ENCODE measurements at places on chromosomes 7 and 10.
A peak's percentile ranks its signal among the peaks of the same experiment; 100 is the strongest.

- peak; percentile 8 for DNase-seq
Measured at GRCh38 chr10:59582058-59582457, 127.6 kb downstream of the SLC16A9 start.

- no peak for DNase-seq
Measured at GRCh38 chr10:15068802-15069201, 19.8 kb downstream of the ACBD7 start.

DNA sequence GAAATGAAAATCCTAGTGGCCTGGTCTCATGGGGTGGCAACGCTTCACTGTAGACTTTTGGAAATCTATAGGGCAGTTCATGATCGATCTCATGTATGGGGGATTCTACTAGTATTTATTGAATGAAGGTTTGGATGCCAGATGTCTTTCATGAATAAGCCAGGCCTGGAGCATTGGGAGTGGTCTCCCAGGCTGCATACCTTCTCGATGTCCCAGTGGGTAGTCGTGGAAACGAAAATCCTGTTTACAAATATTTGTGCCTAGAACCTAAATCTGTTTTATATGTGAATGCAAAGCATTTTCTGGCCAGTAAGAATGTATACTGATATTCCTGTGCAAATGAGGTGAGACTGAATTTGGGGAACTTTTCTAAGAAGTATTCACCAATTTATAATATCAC is 105.0 kb upstream of the C1QL3 start:
- no peak for DNase-seq

DNA sequence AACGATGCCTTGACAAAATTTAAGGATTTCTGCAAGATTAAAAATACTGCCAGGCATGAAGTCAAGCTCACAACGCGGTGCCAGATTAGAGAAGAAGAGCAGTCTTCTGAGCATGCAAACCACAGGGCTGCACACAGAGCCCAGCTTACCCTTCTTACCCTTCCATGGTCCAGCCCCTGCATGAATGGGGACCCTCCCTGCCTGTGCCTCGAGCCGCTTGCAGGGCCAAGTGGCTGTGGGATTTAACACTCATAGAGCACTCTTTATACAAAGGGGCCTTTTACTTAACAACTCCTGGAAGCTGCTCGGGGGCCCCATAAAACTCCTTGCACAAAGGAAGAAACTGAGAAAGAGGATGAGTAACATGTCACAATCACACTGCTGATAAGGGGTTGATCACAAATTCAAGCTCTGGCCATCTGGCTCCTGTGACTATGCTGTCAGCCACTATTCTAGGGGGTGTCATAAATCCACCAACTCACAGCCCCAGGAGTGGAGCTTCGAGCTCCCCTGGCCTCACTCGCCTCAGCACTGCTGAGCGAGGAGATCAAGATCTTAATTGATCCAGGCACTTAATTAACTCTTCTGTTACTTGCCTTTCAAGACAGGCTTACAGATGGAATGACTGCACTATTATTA is 514.8 kb downstream of the TNS3 start:
- DNase-seq: no peak

- no peak for DNase-seq
Measured at GRCh38 chr10:50510517-50511473, 113.0 kb downstream of the SGMS1 start.

DNA sequence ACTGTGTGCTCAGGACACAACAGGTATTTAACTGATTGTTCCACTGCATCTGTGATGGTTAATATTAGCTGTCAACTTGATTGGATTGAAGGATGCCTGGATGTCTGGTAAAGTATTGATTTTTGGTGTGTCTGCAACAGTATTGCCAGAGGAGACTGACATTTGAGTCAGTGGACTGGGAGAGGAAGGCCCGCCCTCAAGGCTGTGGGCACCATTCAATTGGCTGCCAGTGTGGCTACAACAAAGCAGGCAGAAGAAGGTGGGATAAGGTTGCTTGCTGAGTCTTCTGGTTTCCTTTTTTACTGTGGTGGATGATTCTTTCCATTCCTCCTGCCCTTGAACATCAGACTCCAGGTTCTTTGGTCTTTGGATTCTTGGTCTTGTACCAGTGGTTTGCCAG is 137.1 kb upstream of the FAM13C start:
- no peak for DNase-seq

DNA sequence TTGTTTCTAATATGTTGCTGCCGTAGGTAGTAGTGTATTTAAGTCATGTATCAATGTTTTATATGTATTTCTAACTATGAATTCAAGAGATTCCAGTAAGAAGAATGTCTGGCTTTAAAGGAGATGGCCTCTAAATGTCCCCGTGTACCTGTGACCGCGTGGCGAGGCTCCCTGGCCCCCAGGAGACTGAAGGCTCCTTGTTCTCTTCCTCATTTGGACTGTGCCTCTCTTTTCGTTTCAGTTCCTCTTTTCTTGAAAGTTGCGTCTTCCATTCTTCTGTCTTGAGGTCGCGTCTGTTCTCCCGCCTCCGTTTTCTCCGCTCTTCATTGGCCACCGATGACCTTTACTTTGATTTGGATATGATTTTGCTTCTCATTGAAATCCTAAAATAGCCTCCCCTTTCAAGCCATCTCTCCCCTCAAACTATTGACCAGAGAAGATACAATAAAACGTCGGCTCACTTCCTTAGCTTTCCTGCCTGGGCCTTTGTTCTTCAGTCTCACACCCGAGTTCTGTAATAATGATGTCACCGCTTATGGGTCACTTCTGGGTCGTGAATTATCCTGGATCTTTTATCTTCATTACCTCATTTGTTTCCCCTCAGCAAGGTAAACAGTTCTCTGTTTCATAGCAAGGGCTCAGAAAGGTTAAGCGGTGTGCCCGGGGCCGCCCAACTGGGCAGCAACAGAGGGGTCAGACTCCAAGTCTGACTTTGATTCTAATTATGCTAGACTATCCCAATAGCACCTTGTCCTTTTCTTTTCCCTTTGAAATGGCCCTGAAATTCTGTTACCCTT is 28.7 kb downstream of the WIPI2 start:
- no peak for DNase-seq

DNA sequence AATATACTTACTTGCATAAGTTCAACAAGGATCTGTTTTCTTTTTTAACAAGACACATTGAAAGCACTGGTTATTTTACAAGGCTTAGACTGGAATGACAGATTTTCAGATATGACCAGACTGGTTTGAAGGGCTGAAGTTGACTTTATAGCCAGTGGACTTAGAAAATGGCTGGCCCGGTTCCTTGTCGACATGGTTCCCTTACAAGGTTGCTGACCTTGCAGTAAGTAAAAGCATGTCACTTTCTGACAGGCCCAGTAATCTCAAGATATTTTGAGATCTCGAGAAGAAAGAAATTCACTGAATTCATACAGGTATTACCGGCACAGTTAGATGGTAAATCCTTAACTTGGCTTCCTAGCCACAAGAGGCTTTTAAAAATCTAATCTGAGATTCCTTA is 136.5 kb downstream of the COBL start:
- no peak for DNase-seq

Measured in anterior cingulate cortex (tissue), 58 donors.